NCI-H1436 treated with DMSO at 0.1 percent for 48 hours (cell line): ENCODE measurements at places on chromosomes 2 and 18.

GRCh38 chr2:157839822-157840221, 36.3 kb downstream of the ACVR1 start:
- DNase-seq, result no peak

DNA sequence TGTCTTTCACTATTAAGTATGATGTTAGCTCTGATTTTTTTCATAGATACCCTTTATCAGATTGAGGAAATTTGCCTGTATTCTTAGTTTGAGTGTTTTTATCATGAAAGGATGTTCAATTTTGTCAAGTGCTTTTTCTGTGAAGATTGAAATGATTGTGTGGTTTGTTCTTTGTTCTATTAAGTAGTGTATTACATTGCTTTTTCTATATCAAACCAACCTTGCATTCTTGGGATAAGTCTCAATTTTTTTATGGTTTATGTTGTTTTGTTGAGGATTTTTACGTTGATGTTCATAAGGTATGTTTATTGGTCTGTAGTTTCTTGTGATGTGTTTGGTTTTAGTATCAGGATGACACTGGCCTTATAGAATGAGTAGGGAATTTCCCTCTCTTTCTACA, 19.1 kb downstream of the PDK1 start:
- no peak for DNase-seq

- no peak for DNase-seq
Observed at GRCh38 chr2:109582928-109583895, 30.6 kb downstream of the SEPTIN10 start.

DNA sequence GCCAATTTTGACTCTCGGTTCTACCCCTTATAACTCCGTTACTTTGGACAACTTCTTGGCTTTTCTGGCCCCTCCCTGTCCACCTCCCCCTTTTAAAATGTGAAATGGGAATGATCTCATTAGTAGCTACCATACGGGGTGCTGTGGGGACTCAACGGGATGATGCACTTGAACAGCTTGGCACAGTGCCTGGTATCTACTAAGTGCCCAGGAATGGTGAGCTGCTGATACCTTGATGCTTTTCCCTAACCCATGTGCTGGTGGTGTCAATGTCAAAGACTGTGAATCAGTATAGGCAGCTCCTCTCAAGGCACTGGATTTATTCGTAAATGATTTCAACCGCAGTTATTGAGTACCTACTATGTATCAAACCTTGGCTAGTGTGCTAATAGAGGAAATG, 204.2 kb downstream of the LOXHD1 start:
- DNase-seq, result no peak

- DNase-seq, result no peak
Observed at GRCh38 chr2:19538411-19538963, 180.1 kb upstream of the OSR1 start.

GRCh38 chr2:212114489-212114888, 424.1 kb downstream of the ERBB4 start:
- DNase-seq, result no peak

- no peak for DNase-seq
Observed at GRCh38 chr2:149991576-149991975, 404.0 kb upstream of the MMADHC start.

DNA sequence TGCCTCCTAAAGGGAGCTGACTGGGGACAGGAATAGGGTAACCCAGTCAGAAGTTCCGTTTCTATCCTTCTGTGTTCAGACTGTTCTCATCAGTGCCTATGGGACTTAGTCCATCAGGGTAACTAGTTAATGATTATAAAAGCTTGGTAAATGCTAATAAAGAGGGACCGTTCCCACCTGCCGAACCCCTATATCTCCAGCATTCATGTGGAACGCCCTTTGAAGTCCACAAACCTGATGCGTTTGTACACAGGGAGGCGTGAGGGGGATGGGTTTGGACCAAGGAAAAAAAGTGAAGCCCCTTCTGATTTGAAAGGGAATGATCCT, 112.9 kb downstream of the CDK15 start:
- DNase-seq, result no peak
